ENCODE measurements at places on chromosomes 12 and 14.

DNA sequence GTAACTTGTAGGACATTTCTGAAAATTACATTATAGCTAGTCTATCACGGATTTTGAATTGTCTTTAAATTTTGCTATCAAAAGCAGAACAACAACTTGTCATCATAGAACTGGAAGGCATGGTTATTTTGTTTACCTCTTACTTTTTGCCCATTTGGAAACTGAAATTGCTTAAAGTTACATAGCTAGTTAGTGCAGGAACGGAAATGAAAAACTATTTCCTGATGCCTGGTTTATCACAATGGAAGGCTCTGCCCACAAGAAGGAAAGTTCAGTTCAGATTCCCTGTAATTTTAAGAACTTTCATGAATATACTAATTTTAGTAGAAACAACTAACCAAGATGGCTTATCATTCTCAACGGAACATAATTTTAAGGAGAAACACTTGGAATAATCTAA is 427.7 kb downstream of the RAD51B start:
- no peak for DNase-seq

GRCh38 chr12:7130701-7131501 is 730 bp downstream of the CLSTN3 start:
- no peak for DNase-seq

GRCh38 chr14:59268011-59268410 is 79.5 kb downstream of the DAAM1 start:
- DNase-seq = no peak

- no peak for DNase-seq
These were observed 54.2 kb upstream of the AMIGO2 start for GRCh38 chr12:47134005-47134404.

DNA sequence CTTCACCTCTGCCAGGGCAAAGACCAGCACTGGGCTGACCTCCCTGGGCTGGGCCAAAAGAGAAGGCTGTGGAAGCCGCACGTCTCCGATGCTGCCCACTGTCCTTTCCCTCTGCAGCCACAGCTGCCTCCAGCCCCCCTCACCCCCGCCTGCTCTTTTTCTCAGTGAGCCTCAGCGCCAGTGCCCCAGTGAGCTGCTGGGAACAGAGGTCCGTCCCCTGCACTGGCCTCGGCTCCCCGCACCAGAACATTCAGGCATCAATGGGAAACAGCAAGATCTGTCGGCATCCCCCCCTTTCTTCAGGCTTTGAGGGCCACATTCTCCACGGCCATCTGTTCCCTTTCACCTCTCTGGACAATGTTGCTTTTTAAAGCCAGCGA is 398.1 kb downstream of the ZFP36L1 start:
- no peak for DNase-seq

DNA sequence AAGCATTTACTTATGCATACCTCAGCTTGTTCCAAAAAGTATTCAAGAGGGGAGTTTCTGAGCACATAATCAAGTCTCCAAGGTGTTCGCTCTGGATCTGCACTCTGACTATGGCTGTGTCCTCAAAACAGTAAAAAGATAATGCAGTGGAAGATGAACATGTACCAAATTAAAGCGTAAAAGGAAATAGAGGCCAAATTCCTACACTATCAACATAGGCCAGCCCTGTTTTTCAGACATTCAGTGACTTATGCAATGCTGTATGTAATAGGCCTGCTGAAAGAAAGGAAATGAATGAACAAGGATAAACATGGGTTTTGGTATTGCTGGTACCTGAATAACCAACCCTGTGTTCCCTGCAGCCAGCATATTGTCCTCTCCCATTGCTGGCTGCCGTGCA is 115.7 kb downstream of the SAMD4A start:
- DNase-seq = no peak

GRCh38 chr14:24965578-24965933 is 84.4 kb downstream of the STXBP6 start:
- no peak for DNase-seq

DNA sequence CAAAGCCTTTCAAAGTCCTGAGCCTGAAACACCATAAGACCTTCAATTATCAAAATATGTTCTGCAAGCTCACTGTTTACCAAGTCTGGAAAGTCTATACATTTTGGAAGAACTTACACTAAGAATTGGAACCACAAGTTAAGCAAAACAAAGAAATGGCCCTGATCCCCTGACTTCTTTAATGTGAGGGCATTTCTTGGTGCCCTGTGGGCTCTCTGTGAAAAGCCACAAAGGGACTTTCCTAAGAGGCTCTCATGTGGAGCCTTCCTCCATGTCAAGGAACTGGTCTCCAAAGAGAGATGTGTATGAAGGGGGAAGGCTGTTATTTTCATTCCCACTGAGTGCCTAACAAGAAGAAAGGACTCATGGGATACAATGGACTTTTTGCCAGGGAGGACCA is 13.5 kb upstream of the MYH6 start:
- no peak for DNase-seq

- no peak for DNase-seq
These were observed 41.8 kb upstream of the CCDC196 start for GRCh38 chr14:66444271-66444927.

- DNase-seq = no peak
These were observed 21.4 kb downstream of the TMEM132C start for GRCh38 chr12:128288357-128288756.

GRCh38 chr12:52209321-52209720 is 17.5 kb upstream of the KRT80 start:
- no peak for DNase-seq

- DNase-seq = peak; percentile 1
These were observed 903 bp downstream of the PARPBP start for GRCh38 chr12:102120886-102121285.

GRCh38 chr14:97408937-97409815 is 612.0 kb downstream of the VRK1 start:
- DNase-seq = no peak

- DNase-seq = no peak
These were observed 97.8 kb downstream of the SCARB1 start for GRCh38 chr12:124765581-124766489.

GRCh38 chr14:92542766-92543554 is 29.4 kb downstream of the RIN3 start:
- DNase-seq = no peak

DNA sequence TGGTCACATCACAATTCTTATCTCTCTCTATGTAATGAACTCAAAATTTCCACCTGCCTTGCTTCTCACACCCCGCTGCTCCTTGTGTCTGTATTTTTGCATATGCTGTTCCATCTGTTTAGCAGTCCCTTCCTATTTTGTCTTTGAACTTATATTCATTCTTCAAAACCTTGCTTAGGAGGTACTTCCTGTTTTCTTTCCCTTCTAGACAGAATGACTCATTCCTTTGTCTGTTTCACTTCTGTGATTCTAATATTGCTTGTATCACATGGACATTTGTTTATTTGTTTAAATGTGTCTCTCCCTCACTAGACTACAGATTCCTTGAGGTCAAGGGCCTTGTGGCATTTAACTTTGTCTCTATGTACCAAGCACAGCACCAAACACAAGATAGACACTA is 424.2 kb downstream of the ETNK1 start:
- DNase-seq = no peak

- no peak for DNase-seq
These were observed 1.9 kb downstream of the TMTC3 start for GRCh38 chr12:88144037-88144436.

DNA sequence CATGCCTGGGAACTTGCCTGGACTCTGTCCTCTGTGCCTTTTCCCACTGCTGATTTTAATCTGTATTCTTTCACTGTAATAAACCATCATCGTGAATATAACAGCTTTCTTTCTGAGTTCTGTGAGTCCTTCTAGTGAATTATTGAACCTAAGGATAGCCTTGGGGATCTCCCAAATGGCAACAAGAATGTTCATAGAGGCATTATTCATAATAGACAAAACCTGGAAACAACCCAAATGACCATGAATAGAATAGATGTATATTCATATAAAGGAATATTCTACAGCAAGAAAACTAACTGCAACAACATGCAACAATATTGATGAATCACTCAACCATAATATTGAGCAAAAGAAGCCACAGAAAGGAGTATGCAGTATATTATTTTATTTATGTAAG is 44.7 kb upstream of the CEP83 start:
- DNase-seq = no peak

DNA sequence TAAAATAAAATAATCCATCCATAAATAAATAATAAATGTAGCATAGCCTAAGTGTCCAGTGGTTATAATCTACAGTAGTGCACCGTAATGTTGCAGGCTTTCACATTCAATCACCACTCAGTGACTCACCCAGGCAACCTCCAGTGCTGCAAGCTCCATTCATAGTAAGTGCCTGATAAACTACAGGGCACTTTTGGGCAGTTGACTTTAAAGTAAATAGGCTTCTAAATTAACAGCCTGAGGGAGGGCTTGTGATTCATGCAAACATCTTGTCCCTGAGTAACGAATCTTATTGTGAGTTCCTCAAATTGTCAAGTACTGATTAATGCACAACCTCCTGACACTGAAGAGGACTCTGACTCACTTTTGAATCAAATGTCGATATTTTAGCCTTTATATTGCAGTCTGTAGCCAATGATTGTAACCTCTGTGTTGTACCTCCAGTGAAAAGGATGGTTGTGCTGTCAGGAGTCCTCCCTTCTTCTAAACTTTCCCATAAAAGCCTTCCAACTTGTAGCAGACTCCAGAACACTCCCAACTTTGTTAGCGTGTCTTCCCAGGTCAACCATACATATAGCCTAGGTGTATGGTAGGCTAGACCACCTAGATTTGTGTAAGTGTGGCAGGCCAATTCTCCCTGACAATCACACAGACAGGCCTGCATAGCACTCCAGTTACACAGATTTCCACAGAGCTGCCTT is 55.0 kb upstream of the BICD1 start:
- peak; percentile 87 for DNase-seq

DNA sequence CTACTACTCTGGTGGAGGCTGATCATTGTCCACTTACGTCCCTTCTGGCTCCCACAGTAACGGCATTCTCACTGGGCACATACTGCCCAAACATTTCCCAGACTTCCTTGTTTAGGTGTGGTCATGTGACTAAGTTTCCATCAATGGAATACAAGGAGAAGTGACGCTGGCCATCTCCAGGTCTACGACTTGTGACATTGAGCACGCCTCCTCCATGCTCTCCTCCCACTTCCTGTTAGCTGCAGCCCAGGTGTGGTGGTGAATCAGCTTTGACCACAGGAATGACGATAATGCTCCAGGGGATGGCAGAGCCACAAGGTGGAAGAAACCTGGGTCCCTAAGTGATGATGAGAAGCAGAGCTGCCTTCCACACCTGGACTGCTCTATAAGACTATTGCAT is 6.0 kb upstream of the SLC24A4 start:
- DNase-seq = no peak

- no peak for DNase-seq
These were observed 37.6 kb downstream of the DCP1B start for GRCh38 chr12:1966561-1967226.

GRCh38 chr14:56858422-56858821 is 48.1 kb upstream of the OTX2 start:
- no peak for DNase-seq

DNA sequence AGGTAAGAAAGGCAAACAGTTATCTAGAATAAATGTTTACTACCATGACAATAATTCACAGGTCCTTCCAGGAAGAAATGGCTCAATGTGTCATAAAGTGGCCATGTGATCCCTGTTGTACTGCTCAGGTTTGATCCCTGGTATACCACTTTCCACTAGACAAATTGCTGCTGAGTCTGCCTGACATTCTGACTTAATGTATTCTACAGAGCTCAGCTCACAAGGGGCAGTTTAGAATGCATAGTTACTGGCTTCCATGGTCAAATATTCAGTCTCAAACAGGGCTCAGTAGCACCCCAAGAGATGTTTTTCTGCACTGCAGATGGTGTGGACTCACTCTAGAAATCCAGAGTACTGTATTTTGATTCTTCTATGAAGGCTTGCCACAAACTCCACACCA is 21.8 kb downstream of the TSHR start:
- no peak for DNase-seq

DNA sequence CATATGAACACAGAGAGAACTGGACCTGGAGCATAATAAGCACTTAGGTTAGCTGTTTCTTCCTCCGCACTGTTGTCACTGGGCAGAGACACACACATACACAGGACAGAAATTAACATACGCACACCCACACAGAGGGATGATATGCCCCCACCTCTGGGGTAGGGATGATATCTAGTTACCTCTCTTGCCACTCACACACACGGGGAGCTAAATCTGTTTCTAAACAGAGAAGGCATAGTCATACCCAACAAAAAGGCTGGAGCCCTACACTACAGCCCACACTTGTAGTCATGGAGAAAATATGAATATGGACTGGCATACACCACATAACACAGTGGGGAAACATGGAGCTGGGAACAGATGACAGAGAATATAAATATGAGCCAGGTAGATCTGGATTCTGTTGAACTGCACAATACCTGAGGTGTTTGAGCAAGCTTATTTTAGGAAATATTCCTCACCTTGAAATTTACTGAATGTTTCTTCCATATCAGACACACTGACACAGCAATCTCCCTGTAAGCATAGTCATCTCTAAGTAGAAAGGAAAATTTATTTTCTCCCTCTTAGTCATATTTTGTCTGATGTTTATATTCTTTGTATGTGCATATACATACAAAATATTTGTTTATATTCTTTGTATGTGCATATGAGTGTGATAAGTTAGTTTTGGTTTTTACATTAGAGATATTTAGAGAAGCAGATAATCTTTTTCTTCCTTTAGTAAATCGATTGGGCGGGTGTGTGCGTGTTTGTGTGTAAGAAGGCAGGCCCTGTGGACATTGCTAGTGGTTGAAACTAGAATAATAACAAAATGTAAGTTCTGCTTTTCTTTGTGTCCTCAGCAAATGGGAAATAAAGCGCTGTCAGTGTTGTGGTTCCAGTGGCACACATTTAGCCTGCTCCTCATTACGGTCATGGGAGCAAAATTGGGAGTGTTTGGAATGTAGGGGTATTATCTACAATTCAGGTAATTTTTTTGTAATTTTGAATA is 20.9 kb upstream of the SCFD1 start:
- DNase-seq = no peak

GRCh38 chr14:51400139-51400538 is 160.1 kb downstream of the TMX1 start:
- no peak for DNase-seq

DNA sequence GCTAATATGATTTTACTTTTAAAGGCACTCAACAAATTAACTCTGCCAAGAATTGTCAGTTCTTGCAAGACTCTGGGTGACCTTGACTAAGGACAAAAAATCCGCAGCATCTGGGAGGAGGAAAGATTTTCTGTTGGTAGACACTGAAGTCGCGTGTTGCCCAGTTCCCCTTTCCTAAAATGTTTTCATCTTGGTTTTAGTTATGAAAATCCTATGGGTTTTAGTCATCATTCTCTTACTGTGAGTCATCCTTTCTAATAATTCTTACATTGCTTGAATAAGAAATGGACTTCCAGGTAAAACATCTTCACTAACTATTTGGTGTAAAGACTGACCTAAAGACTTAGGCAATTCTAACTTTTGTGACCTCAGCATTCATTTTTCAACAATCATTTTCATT is 9.1 kb downstream of the GSG1 start:
- DNase-seq = no peak
